NCI-H1417 treated with DMSO at 0.1 percent for 48 hours (cell line): ENCODE measurements at places on chromosomes 6 and 20.

- no peak for DNase-seq
These were observed 3.1 kb upstream of the MAP7 start for GRCh38 chr6:136553166-136553787.

- DNase-seq, result no peak
These were observed 35.6 kb downstream of the B4GALT5 start for GRCh38 chr20:49677777-49678758.

- no peak for DNase-seq
These were observed 38.7 kb downstream of the SPDEF start for GRCh38 chr6:34517461-34517881.

- no peak for DNase-seq
These were observed 128.5 kb downstream of the HFE start for GRCh38 chr6:26215585-26216358.

DNA sequence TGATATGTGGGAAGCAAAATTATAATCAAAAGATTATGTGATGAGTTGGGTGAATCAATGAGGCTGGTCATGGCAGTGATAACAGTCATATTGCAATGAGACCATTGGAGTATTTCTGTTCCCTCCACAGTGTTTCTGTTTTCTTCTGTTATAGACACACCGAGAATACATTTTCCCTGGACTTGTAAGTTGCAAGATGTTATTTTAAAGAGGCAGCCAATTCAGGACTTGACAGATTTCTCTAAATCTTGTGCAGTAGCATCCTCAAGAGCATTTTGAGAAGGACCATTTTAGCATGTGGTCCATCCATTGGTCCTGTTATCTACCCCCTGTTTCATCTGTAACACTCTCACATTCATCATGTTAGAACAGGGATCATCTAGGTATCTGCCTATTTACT lies 55.6 kb downstream of the NKAIN2 start:
- DNase-seq, result no peak

- DNase-seq, result no peak
These were observed 17.5 kb downstream of the VAPB start for GRCh38 chr20:58406422-58407001.

GRCh38 chr20:7984192-7984591 lies 35.4 kb downstream of the TMX4 start:
- no peak for DNase-seq

GRCh38 chr6:49453221-49453620 lies 9.8 kb downstream of the MMUT start:
- no peak for DNase-seq

DNA sequence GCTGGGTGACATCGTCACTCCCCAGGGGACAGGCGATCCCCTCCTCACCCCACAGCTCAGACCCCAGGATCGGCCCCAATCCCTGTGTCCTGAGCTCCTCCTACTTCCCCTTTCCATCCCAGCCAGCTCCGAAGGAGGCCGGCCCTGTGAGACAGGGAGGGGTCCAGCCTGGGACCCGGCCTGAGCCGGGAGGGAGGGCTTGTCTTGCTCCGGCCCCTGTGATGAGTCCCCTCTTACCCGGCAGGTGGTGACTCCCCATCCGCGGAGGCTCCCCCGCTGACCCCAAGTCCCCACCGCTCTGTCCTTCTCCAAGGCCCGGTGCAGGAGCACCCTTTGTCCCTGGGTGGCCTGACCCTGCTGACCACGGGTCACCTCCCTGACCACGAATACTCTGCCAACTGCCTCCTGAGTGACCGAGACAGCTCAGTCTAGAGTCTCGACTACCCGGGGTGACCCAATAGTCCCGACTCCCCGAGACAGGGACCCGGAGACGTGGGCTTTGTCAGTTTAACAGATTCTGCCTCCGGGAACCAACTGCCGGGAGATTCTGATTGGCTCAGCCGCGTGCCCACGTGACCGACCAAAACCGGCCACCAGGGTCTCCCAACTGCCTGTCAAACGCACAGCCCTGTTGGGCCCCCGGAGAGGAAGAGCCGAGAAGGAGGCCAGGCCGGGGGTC lies 187.4 kb upstream of the PROKR2 start:
- DNase-seq, result no peak
